Ecto neural progenitor cell (in vitro differentiated cells): ENCODE measurements at places on chromosomes 4 and X.
A peak's percentile ranks its signal among the peaks of the same experiment; 100 is the strongest.

DNA sequence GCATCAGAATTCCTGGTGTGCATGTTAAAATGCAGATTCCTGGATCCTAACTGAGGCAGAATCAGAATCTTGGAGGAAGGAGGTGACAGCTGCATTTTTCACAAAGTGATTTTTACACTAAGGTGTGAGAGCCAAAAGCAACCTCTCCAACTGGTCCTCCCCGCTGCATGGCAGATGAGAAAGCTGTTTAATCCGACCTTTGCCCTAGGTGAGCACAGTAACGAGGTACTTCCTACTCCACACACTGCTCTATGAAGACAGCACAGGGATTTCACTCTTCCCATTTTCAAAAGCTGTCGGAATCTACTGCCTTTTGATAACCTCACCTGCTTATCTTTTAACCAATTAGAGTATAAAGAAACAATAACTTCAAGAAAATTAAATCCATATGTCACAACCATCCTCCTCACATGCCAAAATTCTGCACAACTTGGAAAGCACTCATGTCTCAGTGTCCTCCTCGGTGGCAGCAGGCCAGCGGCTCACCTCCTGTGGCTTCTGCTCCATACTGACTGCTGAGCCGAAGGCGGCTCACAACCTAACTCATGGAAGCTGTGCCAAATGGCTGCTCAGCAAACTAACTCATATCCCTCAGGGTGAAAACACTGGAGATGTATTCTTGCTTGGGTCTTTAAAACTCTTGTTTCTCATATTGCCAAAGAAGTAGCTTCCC is 3.6 kb downstream of the CASP6 start:
- DNase-seq, result no peak

GRCh38 chrX:131063613-131064012 is 5.5 kb downstream of the ARHGAP36 start:
- no peak for DNase-seq

GRCh38 chr4:74969507-74970474 is 36.9 kb downstream of the PARM1 start:
- DNase-seq, result no peak

- no peak for DNase-seq
These were observed 58.8 kb downstream of the PPP3CA start for GRCh38 chr4:101288365-101289145.

- DNase-seq, result no peak
These were observed 88.3 kb downstream of the SHROOM2 start for GRCh38 chrX:9874483-9874882.

- DNase-seq, result no peak
These were observed 34.7 kb downstream of the RLIM start for GRCh38 chrX:74579597-74580198.

GRCh38 chr4:186740822-186741221 is 17.2 kb upstream of the FAT1 start:
- no peak for DNase-seq

DNA sequence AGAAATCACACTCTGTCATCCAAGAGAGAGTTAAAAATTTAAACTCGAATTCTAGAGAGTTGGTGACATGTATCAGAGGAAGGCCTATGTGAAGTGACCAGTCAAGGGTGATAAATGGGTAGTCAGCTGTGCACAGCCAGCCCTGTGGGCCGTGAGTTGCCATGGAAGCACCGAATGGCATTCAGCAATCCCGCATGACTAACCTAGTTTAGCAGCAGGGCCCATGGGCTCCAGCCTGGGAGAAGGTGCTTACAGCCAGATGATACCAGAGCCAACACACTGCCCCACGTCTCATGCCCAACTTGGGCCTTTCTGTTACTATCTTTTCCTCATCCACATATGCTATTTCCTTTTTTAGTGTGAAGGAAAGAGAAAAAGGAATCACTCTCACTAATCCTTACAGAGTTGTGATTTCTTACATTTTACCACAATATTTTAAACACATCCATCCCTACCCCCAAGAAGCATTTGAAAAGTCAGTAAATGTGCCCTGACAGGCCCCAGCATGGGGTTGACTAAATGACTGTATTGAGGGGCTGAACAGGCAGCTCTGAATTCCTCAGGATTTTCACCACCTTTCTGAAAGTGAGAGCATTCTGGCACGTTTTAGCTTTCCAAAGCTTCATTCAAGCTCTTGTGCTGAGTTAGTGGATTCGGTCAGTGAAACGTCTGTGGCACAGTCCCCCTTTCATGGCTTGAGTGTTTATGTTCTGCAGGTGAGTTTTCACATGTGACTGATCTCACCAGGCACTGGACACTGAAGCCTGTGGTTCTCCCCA is 104.2 kb downstream of the AFF1 start:
- peak; percentile 93 for DNase-seq

DNA sequence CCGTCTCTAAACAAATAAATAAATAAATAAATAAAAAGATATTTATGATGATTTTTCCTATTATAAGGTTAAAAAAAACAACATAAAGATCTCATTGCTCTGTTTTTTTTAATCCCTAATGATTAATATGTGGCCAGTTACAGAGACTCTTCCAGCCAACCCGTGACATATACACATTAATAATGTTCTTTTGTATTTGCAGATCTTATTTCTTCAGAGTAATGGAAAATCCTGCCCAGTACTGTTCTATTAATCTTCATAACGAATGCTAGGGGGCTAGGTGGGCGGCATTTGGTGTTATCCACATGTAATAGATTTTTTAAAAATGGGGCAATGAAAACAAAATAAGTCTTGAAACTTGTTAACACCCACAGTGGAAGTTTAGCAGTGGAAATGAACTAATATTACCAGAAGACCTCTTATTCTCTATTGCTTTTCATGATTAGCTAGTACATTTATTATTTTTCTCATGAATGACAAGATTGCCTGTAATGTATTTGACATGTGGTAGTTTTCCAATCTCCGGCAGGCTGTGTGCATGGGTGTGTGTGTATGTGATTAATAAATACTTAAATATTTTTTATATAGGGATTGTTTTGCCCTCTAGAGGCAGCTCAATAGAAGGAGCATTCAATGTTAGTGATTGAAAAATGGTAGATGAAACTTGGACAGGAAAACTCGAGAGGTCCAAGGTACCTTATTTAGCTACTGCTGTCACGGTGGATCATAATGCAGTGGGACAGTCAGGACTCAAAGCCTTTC is 457.4 kb downstream of the IL1RAPL1 start:
- no peak for DNase-seq

GRCh38 chr4:6250235-6250983 is 19.2 kb upstream of the WFS1 start:
- DNase-seq, result no peak

DNA sequence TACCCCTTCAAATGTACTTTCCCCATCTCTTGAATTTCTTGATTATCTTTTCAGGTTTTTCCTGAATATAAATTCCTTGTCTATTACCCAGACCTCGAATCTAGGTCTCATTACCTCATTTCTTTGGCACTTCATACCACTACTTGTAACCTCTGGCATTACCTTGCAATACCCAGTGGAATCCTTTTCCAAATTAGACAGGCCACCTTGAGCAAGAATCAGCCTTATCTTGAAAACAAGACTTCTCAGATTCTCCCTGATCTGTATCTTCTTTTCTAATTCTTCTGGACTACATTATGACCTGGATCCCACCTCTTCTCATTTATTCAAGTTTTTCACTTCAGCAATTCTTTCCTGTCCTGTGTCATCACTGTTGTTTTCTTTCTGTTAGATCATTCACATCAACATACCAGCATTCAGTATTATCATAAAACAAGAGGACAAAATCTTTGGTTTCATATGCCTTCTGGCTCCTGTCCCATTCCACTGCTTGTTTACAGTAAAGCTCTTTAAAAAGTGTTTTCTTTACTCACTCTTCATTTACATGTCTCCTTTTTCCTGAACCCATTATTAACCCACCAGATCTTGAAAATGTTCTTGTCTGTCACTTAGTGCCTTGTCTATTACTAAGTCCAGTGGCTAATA is 275.6 kb upstream of the HS3ST1 start:
- DNase-seq, result no peak

DNA sequence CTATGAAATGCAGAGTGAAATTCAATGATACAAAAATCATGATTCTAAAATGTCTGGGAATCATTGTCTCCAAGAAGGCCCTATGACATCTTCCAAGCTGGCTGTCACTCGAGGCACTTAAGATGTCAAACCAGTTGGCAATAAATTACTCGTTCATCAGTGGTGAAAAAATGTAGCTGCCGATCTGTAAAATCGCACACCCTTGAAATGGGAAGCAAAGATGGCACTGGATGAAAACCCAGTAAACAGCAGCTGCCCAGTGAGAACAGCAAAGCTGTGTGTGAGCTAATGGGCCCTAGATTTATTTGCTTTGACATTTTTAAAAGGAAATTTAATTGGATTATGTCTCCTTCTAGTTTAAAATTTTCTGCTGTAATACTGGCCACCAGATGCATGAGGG is 181.9 kb upstream of the NDP start:
- DNase-seq, result no peak

- no peak for DNase-seq
These were observed 815.8 kb downstream of the TRIML1 start for GRCh38 chr4:188955066-188955465.

DNA sequence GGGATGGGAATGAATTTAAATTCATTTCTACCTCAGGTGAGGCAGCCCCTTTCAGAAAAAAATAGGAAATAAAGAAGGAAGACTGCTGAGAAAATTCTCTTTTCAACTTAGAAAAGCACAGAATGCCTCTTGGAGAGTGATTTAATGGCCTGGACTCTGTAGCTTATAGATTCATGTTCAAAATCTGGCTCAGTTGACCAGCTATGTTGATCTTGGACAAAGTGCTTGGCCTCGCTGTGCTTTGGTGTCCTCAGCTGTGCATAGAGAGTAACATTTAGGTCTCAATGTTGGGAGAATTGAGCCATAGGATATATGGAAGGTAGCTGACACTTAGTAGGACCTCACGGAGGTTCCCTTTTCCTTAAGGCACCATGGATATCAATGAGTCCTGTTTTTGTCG is 49.7 kb upstream of the SFRP2 start:
- no peak for DNase-seq

DNA sequence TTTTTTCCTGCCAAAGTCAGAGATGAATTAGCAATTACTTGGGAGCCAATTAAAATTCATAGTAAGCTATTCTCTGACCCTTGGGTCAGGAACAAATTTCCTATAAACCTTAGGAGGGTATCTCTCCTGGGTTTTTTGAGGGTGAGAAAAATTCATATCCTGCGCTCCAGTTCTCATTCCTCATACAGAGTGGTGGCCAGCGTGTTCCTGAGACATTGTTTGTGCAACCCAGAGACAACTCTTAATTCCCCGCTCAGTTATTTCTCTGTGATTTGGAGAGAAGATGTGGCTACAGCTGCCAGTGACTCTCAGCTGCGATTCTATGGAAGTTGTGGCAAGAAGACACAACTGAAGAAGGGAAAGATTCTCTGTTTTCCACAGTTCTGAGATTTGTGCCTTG is 37.9 kb upstream of the CBR4 start:
- DNase-seq, result no peak

GRCh38 chrX:76279007-76279406 is 106.1 kb downstream of the PBDC1 start:
- DNase-seq, result no peak

DNA sequence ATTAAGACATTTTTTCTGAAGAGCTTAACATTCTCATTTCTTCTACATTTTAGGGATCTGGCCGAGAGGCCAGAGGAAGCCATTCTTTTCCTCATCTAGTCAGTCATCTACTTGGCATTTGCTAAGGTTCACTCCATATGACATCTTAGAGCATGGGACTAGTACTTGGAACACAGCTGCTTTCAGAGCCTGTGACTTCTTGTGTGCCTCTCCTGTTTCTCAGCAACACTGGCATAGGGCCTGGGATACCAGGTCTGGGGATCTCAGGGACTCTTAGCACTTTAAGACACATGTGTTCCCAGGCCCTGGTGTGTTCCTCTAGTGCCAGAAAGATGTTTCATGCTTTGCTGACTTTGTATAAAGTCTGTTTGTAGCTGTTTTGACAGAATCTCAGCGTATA is 7.3 kb downstream of the PLP1 start:
- DNase-seq, result no peak

GRCh38 chr4:21167711-21168110 is 467.5 kb downstream of the PACRGL start:
- DNase-seq, result no peak
